ENCODE measurements at places on chromosomes 1 and 21. TPM values are rescaled to one million over a fixed set of nuclear protein-coding genes. Genes with fewer than 3 reads are reported as not detected.
A peak's percentile ranks its signal among the peaks of the same experiment; 100 is the strongest.

GRCh38 chr1:193540511-193540910 is 354.1 kb upstream of the B3GALT2 start:
- no peaks in the 10 kb centered on the region for H3K36me3 ChIP-seq
- no peaks in the 10 kb centered on the region for H3K27me3 ChIP-seq
- DNase-seq: no peak
- H3K27ac ChIP-seq: peak overlapping the region; percentile 89
- peak overlapping the region; percentile 79 for H3K4me3 ChIP-seq
- H3K4me1 ChIP-seq: peaks cover 63% of the 10 kb centered on the region

DNA sequence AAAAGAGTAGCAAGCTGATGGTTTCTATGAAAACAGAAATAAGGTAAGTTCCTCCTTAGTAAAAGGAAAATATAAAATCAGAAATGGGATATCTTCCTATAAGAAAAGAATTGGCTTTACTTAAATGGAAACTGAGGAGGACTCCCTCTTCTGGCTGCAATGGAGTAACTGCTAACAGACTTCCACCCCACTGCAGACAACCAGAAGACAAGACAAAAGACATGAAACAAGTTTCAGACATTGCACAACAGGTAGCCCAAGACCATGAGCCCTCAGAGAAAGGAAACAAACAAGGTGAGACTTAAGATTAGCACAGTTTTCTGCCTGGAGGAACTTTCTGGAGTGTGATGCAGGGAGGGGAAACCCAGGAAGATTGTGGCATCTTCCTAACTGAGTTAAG is 17.0 kb upstream of the OLFML2B start:
- no peak overlapping the region for H3K4me3 ChIP-seq
- H3K36me3 ChIP-seq: no peaks in the 10 kb centered on the region
- H3K27ac ChIP-seq: no peak overlapping the region

DNA sequence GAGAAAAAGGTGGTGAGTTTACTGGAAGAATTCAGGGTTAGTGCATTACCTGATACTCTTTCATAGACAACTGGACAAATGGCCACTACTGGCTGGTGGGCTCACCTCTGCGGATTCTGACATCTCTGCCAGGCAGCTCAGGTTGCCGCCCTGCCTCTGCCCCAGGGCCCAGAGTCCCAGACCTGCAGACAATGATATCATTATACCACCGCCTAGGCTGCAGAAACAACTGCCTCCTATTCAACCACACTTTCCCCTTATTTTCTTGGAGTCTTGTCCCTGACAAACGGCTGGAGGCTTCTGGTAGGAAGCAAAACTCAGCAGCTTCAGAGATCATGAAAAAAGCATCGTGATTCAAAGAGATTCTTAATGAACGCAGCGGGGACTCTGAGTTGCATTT is 37.0 kb downstream of the IRF2BP2 start:
- no peaks in the 10 kb centered on the region for H3K36me3 ChIP-seq
- no peak overlapping the region for H3K4me3 ChIP-seq
- DNase-seq: no peak
- no peaks in the 10 kb centered on the region for H3K4me1 ChIP-seq
- H3K27me3 ChIP-seq: peaks cover 2% of the 10 kb centered on the region

DNA sequence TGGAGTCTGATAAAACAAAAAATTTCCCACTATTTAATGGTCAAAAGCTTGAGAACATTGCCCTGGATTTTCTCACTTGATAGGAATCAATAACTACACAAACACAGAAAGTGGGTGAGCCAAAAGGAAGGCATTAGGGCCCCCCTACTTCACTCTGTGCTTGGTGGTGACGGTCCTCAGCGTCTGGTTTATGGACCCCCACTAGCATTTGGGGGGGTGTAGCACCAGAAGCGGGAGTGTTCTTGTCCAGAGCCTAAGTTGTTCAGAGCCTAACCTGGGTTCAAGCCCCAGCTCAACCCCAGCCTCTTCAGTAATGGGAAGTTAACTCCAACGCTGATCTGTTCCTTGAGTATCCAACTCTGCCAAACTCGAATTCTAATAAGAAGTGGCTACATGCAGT is 33.1 kb downstream of the STPG1 start:
- DNase-seq: no peak
- no peak overlapping the region for H3K27ac ChIP-seq
- no peaks in the 10 kb centered on the region for H3K36me3 ChIP-seq
- no peak overlapping the region for H3K4me3 ChIP-seq
- H3K27me3 ChIP-seq: no peaks in the 10 kb centered on the region
- H3K4me1 ChIP-seq: peaks cover 18% of the 10 kb centered on the region

Gene AGT
- not detected for total RNA-seq

DNA sequence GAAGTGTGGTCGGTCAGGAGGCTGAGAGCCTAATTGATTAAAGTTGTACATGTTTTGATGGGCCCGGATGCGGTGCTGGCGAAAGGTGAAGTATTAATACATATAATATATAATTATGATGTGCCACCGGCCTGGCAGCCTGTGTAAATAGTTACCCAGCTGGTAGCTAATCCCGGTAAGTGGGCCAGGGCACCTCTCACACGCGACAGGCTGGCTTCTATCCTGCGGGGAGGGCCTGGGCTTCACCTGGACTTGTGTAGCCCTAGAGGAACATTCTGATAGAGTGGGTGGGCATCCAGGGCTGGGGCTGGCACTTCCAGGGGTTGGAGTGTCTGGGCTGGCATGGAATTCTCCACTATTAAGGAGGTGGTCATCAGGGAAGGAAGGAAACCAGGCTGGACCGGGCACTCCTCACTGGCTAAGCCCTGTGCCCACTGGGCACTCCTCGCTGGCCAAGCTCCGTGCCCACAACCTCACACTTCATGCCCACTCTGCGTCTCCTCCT is 48.3 kb downstream of the IGSF21 start:
- no peak overlapping the region for H3K27ac ChIP-seq
- no peak overlapping the region for H3K4me3 ChIP-seq
- H3K36me3 ChIP-seq: no peaks in the 10 kb centered on the region
- no peaks in the 10 kb centered on the region for H3K4me1 ChIP-seq
- DNase-seq: no peak

GRCh38 chr1:38371505-38371844 is 324.9 kb upstream of the POU3F1 start:
- no peak for DNase-seq
- no peaks in the 10 kb centered on the region for H3K27me3 ChIP-seq
- H3K4me1 ChIP-seq: no peaks in the 10 kb centered on the region
- H3K27ac ChIP-seq: no peak overlapping the region
- no peak overlapping the region for H3K4me3 ChIP-seq

Gene ZNF362
- total RNA-seq: 23.9 TPM

Gene TPRG1L
- total RNA-seq: 15.5 TPM

Gene SH3BGR
- 4.0 TPM for total RNA-seq

GRCh38 chr21:35578831-35579471 is 481.4 kb downstream of the SETD4 start:
- peaks cover 5% of the 10 kb centered on the region for H3K36me3 ChIP-seq
- peak; percentile 24 for DNase-seq
- H3K4me1 ChIP-seq: peaks cover 48% of the 10 kb centered on the region
- peaks cover 27% of the 10 kb centered on the region for H3K27me3 ChIP-seq

DNA sequence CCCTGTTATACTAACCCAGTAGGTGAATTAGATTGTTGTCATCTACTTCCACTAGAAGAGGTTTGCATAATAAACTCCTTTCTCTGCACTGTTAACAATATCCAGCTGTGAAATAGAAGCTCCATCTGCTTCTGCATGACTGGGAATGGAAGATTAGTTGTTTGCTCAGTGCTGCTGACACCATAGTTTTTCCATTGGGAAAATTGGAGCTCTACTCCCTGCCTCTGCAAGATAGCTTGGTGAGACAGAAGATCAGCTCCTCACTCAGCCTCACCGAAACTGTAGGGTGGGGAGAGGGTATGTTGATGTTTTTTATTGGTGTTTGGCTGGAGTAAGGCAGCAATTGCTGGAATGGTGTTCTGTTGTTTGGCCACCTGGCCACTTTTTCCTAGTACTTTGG is 331.6 kb upstream of the ADAMTS5 start:
- H3K27ac ChIP-seq: no peak overlapping the region
- H3K27me3 ChIP-seq: no peaks in the 10 kb centered on the region
- no peak overlapping the region for H3K4me3 ChIP-seq
- no peaks in the 10 kb centered on the region for H3K36me3 ChIP-seq
- no peaks in the 10 kb centered on the region for H3K4me1 ChIP-seq

Gene TFF2
- not detected for total RNA-seq

DNA sequence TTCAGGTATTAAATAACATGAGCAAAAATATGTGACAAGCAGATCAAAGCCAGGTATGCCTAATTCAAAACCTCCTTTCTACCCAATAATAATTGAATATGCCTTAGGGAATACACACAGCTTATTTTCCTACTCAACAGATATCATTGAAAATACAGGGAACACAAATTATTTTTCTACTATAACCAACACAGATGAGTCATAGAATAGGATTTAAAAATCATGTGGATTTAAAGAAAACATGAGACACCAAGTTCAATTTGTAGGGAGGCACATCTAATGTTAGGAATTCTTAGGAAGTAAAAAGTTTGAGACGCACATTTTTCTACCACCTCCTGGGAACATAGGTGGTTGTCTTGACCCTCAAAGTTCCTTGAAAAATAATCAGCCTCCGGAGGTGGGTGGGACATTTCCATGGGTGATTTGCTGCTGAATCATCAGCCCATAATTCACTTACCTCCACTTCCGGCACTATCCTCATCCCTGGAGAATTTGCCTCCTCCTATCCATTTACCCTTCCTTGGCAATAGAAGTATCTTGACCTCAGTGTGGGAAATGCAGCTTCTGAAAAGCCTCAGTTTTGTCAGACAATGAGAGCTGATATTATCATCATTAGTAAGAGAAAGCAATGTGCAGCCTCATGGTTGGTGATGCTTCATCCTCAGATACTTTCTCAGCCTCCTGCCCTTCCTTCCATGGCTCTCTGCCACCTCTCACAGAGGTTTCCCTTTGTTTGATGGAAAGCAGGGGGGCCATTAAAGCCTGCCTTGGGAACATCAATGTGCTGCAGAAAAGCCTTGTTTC is 33.5 kb upstream of the RGS4 start:
- H3K4me1 ChIP-seq: no peaks in the 10 kb centered on the region
- H3K4me3 ChIP-seq: no peak overlapping the region
- peaks cover 7% of the 10 kb centered on the region for H3K27me3 ChIP-seq
- DNase-seq: no peak
- H3K27ac ChIP-seq: no peak overlapping the region
- no peaks in the 10 kb centered on the region for H3K36me3 ChIP-seq

DNA sequence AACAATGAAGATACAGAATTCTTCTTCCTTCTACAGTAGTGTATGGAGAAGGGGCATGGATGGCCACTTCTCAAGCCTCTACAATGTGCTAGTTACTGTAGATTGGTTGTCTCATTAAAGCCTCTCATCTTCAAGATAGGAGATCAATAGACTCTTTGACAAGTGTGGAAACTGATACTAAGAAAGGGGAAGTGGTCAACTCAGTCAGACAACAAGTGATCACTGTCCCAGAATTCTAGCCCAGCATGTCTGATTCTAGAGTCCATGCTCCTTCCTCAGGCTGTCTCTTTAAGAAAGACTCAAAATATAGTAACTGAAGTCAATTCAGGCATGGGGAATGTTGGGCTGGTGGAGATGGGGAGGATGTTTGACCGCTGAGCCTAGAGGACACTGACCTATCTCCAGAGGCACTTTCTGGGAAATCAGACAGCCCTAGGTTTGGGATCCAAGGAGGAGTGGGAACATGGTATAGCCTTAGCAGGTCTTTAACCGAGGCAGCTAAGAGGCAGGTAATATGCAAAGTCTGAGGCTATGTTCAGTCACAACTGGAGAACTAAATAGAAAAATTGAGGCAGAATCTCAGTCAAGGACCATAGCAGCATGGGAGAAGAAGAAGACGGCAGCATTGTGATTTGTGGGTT is 39.3 kb upstream of the EYA3 start:
- no peak for DNase-seq
- H3K36me3 ChIP-seq: no peaks in the 10 kb centered on the region
- peaks cover 40% of the 10 kb centered on the region for H3K27me3 ChIP-seq
- no peak overlapping the region for H3K27ac ChIP-seq
- H3K4me1 ChIP-seq: no peaks in the 10 kb centered on the region

- H3K4me3 ChIP-seq: no peak overlapping the region
- DNase-seq: no peak
- H3K27ac ChIP-seq: no peak overlapping the region
- peaks cover 85% of the 10 kb centered on the region for H3K27me3 ChIP-seq
- peaks cover 6% of the 10 kb centered on the region for H3K4me1 ChIP-seq
These were observed 12.8 kb downstream of the CADM3 start for GRCh38 chr1:159184201-159184600.

GRCh38 chr1:210232511-210233215 is at the start of gene SERTAD4:
SERTAD4 (plus strand) TSS chr1:210232796; CDS start chr1:210237961, 5,165 bp downstream.
- peaks cover 1% of the 10 kb centered on the region for H3K36me3 ChIP-seq
- peaks cover 9% of the 10 kb centered on the region for H3K4me1 ChIP-seq
- H3K27me3 ChIP-seq: peaks cover 60% of the 10 kb centered on the region

- H3K36me3 ChIP-seq: peaks cover 2% of the 10 kb centered on the region
- peak overlapping the region; percentile 8 for H3K4me3 ChIP-seq
- H3K27me3 ChIP-seq: no peaks in the 10 kb centered on the region
- DNase-seq: no peak
These were observed 15.0 kb downstream of the SKI start for GRCh38 chr1:2242814-2243725.

- H3K27ac ChIP-seq: no peak overlapping the region
- DNase-seq: no peak
- no peaks in the 10 kb centered on the region for H3K36me3 ChIP-seq
- H3K4me3 ChIP-seq: no peak overlapping the region
- peaks cover 9% of the 10 kb centered on the region for H3K4me1 ChIP-seq
These were observed 23.0 kb downstream of the GIPC2 start for GRCh38 chr1:78068681-78069283.

- H3K27me3 ChIP-seq: no peaks in the 10 kb centered on the region
- H3K4me3 ChIP-seq: no peak overlapping the region
- no peak for DNase-seq
- no peak overlapping the region for H3K27ac ChIP-seq
These were observed 19.4 kb downstream of the TCP10L start for GRCh38 chr21:32565856-32566465.

Gene TPTE
- total RNA-seq: 0.26 TPM

GRCh38 chr1:183435497-183435896 is 17.3 kb upstream of the NMNAT2 start:
- no peak overlapping the region for H3K27ac ChIP-seq
- no peaks in the 10 kb centered on the region for H3K36me3 ChIP-seq
- no peaks in the 10 kb centered on the region for H3K4me1 ChIP-seq

Gene LCE6A
- not detected for total RNA-seq
